ENCODE measurements at places on chromosomes 13 and 19. TPM values are rescaled to one million over a fixed set of nuclear protein-coding genes. Genes with fewer than 3 reads are reported as not detected.

The KLK6 gene
- total RNA-seq, result not detected

The NCAN gene
- 257 TPM for total RNA-seq

The SHISA7 gene
- 8.5 TPM for total RNA-seq

The KCNC3 gene
- 5.9 TPM for total RNA-seq

The FAM124A gene
- total RNA-seq, result 23.2 TPM

The KLK14 gene
- 0.63 TPM for total RNA-seq

The SIGLEC11 gene
- total RNA-seq, result not detected

The ATXN8OS gene
- 2.2 TPM for total RNA-seq

The CEACAM4 gene
- total RNA-seq, result not detected

The GALP gene
- total RNA-seq, result not detected

The CNN1 gene
- not detected for total RNA-seq

The MAN2B1 gene
- total RNA-seq, result 13.8 TPM

The RETN gene
- not detected for total RNA-seq

The CFAP97D2 gene
- total RNA-seq, result not detected

The SKA3 gene
- total RNA-seq, result 11.9 TPM

The SYNE4 gene
- 0.63 TPM for total RNA-seq

The GSX1 gene
- not detected for total RNA-seq

The C19orf73 gene
- total RNA-seq, result not detected

The KLK4 gene
- not detected for total RNA-seq

The SIGLEC9 gene
- total RNA-seq, result 0.31 TPM

The UNC13A gene
- 48.5 TPM for total RNA-seq

The APLP1 gene
- 197 TPM for total RNA-seq

The CTU1 gene
- 6.6 TPM for total RNA-seq

The ZNF222 gene
- total RNA-seq, result 14.7 TPM

The HNRNPM gene
- total RNA-seq, result 121 TPM

The RPL21 gene
- total RNA-seq, result 534 TPM

The ZNF728 gene
- total RNA-seq, result 0.31 TPM

The ACP7 gene
- total RNA-seq, result not detected

The POLD1 gene
- 18.8 TPM for total RNA-seq

The NLRP9 gene
- total RNA-seq, result not detected

The TEX29 gene
- total RNA-seq, result not detected

The POU2F2 gene
- total RNA-seq, result 12.2 TPM

The RCBTB1 gene
- total RNA-seq, result 21.6 TPM

The ZNF726 gene
- total RNA-seq, result 17.2 TPM

The ZNF568 gene
- 44.4 TPM for total RNA-seq

The GTPBP3 gene
- 18.8 TPM for total RNA-seq

The ZNF888 gene
- total RNA-seq, result 5.0 TPM

The TSHZ3 gene
- 17.8 TPM for total RNA-seq

The OLFM2 gene
- 153 TPM for total RNA-seq

The OR4F17 gene
- not detected for total RNA-seq

The F7 gene
- total RNA-seq, result 0.31 TPM

The PET100 gene
- total RNA-seq, result 23.2 TPM

The PIK3R2 gene
- 60.7 TPM for total RNA-seq

The RFX1 gene
- total RNA-seq, result 4.4 TPM

The C19orf81 gene
- not detected for total RNA-seq

The FAM216B gene
- total RNA-seq, result 0.94 TPM

The MCF2L gene
- total RNA-seq, result 201 TPM

The ADPRHL1 gene
- total RNA-seq, result 1.6 TPM

The GARIN5A gene
- 1.3 TPM for total RNA-seq

The PCDH8 gene
- 36.3 TPM for total RNA-seq

The LRP3 gene
- 101 TPM for total RNA-seq

Measured in parietal lobe (tissue), 2 donors.